ENCODE measurements at places on chromosomes 13 and 19.
A peak's percentile ranks its signal among the peaks of the same experiment; 100 is the strongest.

DNA sequence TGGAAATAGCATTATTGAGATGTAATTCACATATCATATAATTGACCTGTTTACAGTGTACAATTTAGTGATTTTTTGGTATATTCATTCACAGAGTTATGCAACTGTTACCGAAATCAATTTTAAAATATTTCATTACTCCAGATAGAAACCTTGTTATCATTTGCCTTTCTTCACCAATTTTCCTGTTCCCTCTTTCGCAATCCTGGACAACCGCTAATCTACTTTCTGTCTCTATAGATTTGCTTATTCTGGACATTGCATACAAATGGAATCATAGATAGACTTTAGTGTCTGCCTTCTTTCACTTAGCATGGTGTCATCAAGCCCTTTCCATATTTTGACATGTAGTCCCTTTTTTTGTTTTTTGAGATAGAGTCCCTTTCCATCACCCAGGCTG lies 19.2 kb downstream of the MAB21L1 start:
- DNase-seq, result no peak

- DNase-seq, result no peak
Measured at GRCh38 chr13:32924886-32925285, 91.3 kb upstream of the KL start.

DNA sequence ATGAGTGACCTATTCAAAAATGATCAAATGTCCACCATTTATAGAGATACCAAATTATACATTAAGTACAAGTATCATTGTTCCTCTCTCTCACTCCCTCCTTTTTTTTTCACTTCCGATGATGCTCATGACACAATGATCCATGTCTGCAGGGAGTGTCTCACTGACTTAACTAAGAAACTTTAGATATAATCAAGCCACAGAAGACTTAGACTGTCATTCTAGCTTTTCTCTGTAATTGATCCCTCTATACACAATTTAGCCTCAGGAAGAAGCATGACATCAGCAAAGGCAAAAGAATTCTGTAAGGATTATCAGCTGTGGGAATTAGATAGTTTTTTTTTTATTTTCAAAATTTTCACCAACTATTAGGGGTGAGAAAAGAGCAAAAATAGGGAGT lies 734.9 kb upstream of the PCDH9 start:
- DNase-seq, result no peak

- DNase-seq, result no peak
Measured at GRCh38 chr19:5147978-5148793, 179.3 kb downstream of the KDM4B start.

GRCh38 chr19:16571822-16572331 lies 338 bp downstream of the SLC35E1 start:
- DNase-seq, result no peak

- no peak for DNase-seq
Measured at GRCh38 chr13:59043016-59043415, 1120.7 kb downstream of the DIAPH3 start.

- DNase-seq, result no peak
Measured at GRCh38 chr19:15028490-15028889, 20.8 kb upstream of the CASP14 start.

DNA sequence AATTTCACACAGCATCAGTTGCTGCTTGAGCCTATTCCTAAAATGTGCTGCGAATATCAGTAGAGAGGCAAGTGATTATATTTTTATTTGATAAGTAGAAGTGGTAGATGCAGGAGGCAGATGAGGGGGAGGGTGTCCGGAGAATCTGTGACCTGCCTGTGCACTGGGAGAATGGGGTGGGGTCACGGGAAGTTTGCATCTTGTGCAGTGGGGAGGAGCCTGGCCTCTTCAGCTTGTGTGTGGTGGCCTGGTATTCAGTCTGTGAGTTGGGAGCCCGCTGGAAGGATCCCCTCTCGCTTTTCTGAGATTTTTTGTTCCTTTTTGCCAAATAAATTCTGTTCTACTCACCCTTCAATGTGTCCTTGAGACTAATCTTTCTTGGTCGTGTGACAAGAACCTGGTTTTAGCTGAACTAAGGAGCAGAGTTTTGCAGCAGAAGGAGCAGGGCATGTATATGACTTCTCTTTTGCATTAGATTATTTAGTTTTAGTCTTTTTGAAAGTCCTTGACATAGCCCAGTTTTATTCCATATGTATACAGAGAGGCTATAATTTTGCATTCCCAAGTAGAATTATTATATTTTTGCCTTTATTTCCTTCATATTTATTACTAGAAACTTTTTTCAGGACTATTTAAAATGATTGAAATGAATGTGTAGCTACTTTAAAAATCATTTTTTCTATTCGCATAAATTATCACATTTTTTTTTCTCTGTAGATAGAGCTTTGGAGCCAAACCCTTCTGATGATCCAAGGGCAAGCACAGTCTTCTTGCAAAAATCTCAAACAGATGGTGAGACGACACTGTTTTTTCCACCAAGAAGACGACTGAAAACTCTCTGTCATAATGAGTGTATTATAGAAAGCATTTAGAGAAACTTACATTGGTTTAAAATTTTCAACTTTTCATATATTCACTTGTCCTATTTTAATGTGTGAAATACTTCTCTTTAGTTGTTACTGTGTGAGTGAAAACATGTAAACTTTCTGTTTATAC lies 1257.2 kb downstream of the UQCRFS1 start:
- no peak for DNase-seq

DNA sequence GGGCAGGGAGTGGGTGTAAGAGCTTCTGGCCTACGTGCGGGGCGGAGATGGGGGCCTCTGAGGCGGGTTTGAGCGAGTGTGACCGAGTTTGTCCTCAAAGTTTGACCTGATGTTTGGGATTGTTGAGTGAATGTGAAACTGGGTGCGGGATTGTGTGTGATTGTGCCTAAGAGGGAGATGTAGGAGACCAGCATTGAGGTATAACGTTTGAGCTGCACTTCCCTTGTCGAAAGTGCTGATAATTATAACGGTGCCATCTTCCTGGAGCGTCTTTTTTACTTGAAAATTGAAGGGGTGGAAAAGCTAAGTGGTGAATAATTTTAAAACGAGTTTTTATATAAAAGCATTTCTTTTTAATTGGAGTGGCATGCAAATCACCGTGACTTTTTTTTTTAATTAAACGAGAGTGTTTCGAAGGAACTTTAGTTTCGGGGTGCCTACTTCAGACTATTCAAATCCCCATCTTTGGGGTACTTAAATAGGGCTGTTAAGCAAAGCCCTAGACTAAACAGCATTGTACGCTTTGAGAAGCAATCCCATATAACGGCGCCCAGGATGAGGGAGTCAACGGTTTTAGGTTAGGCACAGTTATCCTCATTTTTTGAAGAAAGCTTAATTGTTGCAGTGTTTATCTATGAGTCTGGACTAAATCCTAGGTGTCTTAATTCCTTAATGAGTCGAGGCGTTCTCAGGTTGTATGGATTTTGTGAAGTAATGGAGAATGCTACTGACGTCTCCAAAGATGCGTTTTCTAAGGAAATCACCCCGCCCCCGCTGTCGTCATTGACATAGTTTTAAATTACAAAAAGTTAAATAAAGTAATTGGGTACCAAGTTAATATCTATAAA lies 594 bp downstream of the ZNF146 start:
- no peak for DNase-seq

DNA sequence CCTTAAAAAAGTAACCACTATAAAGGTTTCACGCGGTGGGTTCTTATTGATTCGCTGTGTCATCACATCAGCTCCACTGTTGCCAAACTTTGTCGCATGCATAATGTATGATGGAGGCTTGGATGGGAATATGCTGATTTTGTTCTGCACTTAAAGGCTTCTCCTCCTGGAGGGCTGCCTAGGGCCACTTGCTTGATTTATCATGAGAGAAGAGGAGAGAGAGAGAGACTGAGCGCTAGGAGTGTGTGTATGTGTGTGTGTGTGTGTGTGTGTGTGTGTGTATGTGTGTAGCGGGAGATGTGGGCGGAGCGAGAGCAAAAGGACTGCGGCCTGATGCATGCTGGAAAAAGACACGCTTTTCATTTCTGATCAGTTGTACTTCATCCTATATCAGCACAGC lies 30.6 kb downstream of the FGF9 start:
- DNase-seq, result no peak

DNA sequence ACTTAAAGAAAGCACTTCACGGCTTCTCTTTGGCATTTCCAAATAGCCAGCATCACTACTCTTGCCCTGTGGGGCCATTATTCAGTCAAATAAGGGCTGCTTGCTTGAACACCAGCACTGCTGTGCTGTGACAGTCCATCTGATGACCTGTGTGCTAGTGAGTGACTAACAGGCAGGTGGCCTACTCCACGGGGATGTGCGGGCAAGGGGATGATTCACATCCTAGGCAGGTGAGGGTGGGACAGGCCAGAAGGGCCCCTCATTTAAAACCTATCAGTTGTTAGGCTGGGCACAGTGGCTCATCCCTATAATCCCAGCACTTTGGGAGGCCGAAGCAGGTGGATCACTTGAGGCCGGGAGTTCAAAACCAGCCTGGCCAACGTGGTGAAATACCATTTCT lies 8.2 kb downstream of the CCNE1 start:
- no peak for DNase-seq

DNA sequence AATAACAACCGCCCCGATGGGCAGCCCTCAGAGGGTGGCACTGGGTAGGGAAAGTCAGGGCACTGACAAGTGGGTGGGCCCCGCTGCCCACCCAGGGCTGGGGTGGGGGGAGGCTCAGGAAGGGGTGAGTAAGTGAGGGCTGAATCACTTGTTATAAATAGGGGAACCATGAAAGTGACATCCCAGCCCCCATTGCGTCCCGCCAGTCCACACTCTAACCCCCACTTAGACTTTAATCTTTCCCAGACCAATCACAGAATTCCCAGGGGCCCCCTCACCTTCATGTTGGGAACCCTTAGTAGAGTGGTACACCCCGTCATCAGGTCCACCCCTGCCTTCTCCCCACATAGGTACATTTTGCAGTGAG lies 37.0 kb upstream of the NANOS3 start:
- DNase-seq, result peak; percentile 77

- no peak for DNase-seq
Measured at GRCh38 chr13:51229101-51229719, 7.0 kb downstream of the FAM124A start.

DNA sequence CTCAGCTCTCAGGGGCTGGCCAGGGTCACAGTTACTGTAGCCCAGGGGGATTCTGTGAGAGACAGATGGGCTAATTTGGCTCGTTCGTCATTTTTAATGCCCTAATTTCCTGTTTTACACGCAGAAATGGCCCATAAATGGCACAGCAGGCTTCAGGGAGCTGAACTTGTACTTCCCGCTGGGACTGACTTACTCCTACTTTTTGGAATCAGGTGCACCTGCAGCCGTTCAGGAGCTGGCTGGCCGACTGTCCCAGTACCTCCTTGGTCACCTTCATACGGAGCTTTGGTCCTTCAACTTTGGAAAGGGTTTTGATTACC lies 62.4 kb upstream of the URI1 start:
- DNase-seq, result no peak

DNA sequence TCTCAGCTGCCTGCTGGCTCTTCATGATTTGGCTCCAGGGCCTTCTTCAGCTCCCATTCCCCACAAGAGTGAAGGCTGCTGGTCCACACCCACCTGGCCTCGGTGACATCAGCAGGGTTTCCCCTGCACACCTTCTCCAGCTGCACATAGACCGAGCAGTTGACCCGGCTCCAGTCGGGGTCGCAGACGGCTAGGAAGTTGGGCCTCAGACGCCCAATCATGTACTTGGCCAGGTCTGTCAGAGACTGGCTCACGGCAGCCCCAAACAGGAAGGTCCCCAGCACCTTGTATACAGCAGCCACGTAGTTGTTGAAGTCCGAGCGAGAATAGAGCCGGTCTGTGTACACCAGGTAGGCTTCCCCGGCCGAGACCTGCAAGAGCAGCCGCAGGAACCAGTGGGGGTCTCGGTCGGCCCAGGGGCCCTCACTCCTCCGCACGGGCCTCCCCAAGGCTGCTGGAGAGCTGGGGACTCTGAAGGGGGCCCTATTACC lies 3.8 kb downstream of the PLPP2 start:
- no peak for DNase-seq

DNA sequence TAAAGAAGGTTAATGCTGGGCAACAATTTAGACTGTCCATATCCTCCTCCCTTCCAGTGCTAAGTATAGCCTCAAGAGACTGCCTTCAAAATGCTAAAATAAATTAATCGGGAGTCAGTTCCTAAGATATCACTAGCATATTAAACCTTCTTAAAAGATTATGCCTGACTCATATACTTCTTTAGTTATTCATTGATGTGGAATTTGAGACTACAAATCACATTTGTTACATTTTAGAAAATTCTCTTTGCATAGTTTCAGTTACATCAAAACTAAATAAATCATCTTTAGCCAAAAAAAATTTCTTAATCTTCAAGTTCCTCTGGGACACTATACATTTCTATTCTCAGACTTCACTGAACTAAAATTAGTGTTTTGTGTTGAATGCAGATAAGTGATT lies 769.1 kb downstream of the PCDH9 start:
- no peak for DNase-seq

- DNase-seq, result no peak
Measured at GRCh38 chr13:73948848-73949529, 185.2 kb downstream of the KLF12 start.

DNA sequence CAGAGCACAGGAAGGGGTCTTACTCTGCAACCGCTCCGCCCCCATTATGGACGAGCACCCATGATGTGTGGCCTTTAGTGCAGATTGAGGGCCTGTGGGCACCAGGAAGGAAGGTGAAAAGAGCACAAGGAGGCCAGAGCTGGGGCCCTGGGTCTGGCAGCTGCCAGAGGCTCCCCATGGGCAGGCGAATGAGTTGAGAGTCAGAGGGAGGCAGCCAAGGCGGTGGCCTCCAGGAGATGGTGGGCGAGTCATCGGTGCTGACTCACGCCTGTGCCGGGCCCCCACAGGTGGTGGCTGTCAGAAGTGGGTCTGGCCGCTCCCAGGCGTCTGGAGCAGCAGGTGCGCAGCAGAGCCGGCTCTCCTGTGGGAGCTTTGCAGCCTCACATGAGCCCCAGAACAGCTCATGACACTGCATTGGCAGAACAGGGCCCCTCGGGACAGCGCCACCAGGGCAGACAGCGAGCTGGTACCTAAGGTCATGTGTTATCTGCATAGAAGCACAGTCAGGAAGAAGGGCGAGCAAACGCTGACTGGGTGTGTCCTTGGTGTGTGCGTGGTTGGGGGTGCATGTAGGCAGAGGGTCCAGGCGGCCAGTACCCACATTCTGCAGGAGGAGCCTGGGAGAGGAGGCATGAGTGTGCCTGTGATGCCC lies 68.8 kb downstream of the CHST8 start:
- DNase-seq, result no peak

DNA sequence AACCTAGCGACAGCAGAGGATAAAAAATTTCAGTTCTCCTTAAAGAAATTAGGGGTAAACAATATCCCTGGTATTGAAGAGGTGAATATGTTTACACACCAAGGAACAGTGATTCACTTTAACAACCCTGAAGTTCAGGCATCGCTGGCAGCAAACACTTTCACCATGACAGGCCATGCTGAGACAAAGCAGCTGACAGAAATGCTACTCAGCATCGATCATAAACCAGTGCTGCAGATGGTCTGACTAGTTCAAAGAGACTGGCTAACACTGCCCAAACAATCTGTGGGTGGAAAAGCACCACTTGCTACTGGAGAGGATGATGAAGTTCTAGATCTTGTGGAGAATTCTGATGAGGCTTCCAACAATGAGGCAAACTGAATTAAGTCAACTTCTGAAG lies 19.9 kb upstream of the ACOD1 start:
- no peak for DNase-seq
